ENCODE measurements at places on chromosomes 2 and 18.
A peak's percentile ranks its signal among the peaks of the same experiment; 100 is the strongest.

GRCh38 chr2:218001629-218002028 is 1.2 kb downstream of the TNS1 start:
- peak overlapping the region; percentile 74 for H3K4me3 ChIP-seq
- peak overlapping the region; percentile 91 for H3K27ac ChIP-seq
- no peaks in the 10 kb centered on the region for H3K36me3 ChIP-seq
- DNase-seq = no peak
- H3K27me3 ChIP-seq = no peaks in the 10 kb centered on the region

- no peaks in the 10 kb centered on the region for H3K4me1 ChIP-seq
- no peaks in the 10 kb centered on the region for H3K27me3 ChIP-seq
- no peaks in the 10 kb centered on the region for H3K36me3 ChIP-seq
- DNase-seq = no peak
- H3K27ac ChIP-seq = no peak overlapping the region
- no peak overlapping the region for H3K4me3 ChIP-seq
These were observed 367.7 kb upstream of the MC4R start for GRCh38 chr18:60740313-60740712.

DNA sequence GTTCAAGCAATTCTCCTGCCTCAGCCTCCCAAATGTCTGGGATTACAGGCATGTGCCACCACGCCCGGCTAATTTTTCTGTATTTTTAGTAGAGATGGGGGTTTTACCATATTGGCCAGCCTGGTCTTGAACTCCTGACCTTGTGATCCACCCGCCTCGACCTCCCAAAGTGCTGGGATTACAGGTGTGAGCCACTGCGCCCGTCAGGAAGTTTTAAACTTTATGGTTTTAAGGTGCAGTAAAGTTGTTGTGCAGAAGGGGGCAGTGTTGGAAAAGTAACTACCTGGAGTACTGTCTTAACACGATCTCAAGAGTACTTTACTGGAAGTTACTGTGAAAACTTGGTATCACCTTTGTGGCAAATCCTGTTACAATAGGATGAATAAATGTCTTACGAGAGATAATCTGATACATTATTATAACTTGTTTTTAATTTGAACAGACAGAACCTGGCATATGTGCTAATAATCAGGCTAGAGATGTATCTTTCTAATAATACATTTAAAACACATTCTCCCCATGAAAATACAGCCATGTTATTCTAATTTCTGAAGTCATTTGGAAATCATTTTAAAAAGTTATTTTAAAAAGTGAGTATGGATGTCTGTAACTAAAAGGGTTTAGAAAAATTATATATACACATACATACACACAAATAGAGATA is 10.8 kb downstream of the SPDYA start:
- H3K4me3 ChIP-seq = no peak overlapping the region
- no peaks in the 10 kb centered on the region for H3K36me3 ChIP-seq
- H3K27me3 ChIP-seq = no peaks in the 10 kb centered on the region
- no peak for DNase-seq

DNA sequence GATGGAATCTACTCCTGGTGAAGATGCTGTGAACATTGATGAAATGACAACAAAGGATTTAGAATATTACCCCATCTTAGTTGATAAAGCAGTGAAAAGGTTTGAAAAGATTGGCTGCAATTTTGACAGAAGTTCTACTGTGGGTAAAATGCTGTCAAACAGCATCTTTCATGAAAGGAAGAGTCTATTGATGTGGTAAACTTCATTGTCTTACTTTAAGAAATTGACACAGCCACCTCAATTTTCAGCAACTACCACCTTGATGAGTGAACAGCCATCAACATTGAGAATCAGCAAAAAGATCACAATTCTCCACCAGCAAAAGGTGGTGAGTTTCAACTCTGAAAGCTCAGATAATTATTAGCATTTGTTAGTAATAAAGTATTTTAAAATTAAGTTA is 310.3 kb upstream of the RBMS1 start:
- H3K36me3 ChIP-seq = no peaks in the 10 kb centered on the region
- H3K4me1 ChIP-seq = no peaks in the 10 kb centered on the region
- H3K27me3 ChIP-seq = no peaks in the 10 kb centered on the region
- H3K27ac ChIP-seq = no peak overlapping the region
- H3K4me3 ChIP-seq = no peak overlapping the region
- no peak for DNase-seq

GRCh38 chr2:106536490-106536889 is 49.3 kb downstream of the CD8B2 start:
- H3K27ac ChIP-seq = no peak overlapping the region
- H3K27me3 ChIP-seq = no peaks in the 10 kb centered on the region
- H3K4me1 ChIP-seq = no peaks in the 10 kb centered on the region
- H3K4me3 ChIP-seq = no peak overlapping the region
- H3K36me3 ChIP-seq = no peaks in the 10 kb centered on the region
- DNase-seq = no peak

GRCh38 chr18:55685638-55686037 is 97.6 kb upstream of the TCF4 start:
- no peak for DNase-seq
- H3K4me3 ChIP-seq = no peak overlapping the region
- no peaks in the 10 kb centered on the region for H3K36me3 ChIP-seq
- no peak overlapping the region for H3K27ac ChIP-seq
